GM13977 (cell line): ENCODE measurements at places on chromosomes 11 and 22.

DNA sequence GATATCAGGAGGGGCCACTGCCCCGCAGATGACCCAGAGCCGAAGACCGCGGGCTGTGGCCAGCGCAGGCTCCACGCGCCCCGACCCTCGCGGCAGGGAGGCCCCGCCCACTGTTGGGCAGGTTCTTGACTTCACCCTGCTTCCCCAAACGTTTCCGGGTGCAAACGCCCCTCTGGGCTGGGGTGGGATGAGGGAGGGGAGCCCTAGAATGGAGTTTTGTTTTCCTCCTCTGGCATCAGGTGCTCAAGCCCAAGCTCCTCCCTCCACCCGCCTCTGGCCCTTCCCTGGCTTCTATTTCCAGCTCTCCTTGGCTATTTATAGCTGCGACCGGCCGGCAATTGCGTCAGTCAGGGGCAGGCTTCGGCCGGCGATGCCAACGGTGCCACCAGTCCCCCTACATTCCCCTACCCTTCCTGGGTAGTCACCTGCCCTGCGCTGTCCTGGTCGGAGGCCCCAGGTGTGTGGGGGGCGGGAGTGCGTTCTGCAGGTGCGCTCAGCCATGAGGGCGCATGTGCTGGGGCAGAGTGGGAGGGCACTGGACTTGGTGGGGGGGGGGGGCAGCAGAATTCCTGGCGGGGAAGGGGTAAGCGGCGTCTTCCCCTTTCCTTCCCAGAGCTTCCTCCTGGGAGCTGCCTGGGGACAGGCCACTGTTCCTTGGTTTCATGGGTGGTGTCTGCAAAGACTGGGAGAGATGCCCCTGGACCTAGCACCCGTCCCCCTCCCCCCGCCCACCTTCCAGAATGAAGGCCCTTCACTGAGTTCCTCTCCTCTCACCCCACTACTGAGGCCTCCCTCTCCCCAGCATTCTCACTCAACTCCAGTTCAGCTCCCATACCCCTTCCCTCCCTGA is 23.6 kb downstream of the DUSP8 start:
- no peak for DNase-seq

DNA sequence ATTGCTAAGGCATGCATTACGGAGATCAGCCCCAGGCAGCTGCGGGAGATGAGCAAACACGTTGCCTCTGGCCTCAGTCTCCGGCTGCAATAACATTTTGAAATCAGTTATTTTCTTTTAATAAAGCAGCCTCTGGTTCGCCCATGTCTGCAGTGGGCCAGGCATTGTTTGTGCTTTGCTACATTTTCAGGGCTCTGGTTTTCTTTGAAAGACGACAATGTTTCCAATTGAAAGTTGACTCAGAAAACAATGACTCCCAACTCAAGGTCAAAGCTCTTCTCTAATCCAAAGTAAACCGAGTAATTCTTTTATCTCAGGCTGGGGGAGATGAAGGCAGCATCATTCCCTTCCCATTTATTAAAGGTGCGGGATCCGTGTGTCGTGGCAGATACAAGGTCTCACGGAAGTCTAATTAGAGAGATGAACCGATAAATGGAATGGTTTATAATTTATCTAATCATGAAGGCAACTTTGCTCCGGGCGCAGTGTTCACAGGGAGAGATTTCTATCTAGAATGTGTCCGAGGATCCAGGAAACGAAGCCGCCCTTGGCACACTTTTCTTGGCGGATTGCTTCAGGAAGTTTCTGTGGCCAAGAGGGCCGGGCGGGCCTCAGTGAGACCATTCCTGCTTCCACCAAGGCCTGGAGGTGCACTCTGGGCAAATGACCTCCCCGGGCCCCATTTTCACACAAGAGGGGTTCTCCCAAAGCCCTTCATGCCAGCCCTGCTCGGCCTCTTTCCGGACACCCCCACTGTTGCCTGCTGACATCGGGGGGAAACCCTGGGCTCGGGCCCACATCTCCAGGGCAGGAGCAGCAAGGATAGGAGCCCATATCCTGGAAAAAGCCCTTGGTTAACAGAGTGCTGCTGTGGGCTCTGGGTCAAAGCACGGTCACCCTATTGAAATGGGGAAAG is 811.4 kb downstream of the BRD1 start:
- DNase-seq = no peak

DNA sequence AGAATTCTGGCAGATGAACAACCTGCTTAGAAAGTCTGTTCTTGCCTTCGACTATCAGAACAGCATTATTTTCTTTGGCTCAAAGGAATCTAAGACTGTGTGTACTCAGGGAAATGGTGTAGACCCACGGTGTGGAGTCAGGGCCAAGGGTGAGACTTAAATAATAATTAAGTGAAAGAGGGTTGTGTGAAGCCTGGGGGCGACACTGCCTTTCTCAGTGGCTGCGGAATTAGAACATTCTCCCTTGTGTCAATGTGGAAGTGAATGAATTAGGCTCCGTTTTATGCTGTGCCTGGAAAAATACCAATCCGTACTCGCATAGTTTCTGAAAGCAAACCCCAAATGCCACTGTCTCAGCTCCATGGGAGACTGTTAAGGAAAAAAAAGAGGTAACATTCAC is 50.7 kb downstream of the NAV2 start:
- no peak for DNase-seq

GRCh38 chr22:22431271-22432220 is 77.0 kb downstream of the ZNF280B start:
- DNase-seq = peak; percentile 77
